Renal cortical epithelial cell (primary cell): ENCODE measurements at places on chromosomes 6 and 20.

DNA sequence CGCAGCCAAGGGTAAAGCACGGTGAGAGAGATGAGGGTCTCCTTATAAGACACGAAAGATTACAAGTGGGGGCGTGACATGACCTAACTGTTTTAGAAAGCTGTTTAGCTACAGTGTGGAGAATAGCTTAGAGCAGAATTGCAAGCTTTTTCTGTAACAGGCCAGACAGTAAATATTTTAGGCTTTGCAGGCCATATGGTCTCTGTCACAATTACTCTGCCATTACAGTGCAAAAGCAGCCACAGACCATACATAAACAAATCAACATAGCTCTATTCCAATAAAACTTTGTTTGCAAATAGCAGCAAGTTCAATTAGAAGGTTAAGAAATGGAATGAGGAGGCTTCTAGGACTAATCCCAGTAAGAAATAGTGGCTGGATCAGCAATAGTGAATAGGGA lies 16.8 kb downstream of the PGM3 start:
- DNase-seq: no peak

DNA sequence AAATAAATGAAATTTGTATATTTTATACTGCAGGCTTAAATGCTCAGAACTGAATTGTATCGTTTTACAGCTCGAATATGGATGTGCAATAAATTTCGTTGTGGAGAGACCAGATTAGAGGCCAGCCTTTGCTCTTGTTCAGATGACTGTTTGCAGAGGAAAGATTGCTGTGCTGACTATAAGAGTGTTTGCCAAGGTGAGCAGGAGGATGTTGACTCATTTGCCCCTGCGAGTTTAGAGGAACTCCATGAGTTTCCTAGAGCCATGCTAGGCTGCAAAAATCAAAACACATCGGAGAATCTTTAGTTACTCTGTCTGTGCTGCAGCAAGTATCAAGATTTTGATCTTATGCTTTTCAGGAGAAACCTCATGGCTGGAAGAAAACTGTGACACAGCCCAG lies 15.4 kb downstream of the ENPP3 start:
- peak; percentile 39 for DNase-seq

- DNase-seq: peak; percentile 38
Measured at GRCh38 chr6:5379647-5380242, 118.4 kb downstream of the FARS2 start.

DNA sequence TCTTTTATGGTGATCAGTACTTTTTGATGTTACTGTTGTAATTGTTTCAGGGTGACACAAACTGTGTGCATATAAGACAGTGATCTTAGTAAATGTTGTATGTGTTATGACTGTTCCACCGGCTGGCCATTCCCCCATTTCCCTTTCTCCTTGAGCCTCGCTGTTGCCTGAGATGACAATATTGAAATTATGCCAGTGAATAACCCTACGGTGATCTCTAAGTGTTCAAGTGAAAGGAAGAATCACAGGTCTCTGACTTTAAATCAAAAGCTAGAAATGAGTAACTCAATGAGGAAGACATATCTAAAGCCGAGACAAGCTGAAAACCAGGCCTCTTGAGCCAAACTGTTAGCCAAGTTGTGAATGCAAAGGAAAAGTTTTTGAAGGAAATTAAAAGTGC lies 32.3 kb downstream of the TULP4 start:
- DNase-seq: no peak

GRCh38 chr6:170080169-170080827 lies 210.6 kb downstream of the DLL1 start:
- DNase-seq: no peak

DNA sequence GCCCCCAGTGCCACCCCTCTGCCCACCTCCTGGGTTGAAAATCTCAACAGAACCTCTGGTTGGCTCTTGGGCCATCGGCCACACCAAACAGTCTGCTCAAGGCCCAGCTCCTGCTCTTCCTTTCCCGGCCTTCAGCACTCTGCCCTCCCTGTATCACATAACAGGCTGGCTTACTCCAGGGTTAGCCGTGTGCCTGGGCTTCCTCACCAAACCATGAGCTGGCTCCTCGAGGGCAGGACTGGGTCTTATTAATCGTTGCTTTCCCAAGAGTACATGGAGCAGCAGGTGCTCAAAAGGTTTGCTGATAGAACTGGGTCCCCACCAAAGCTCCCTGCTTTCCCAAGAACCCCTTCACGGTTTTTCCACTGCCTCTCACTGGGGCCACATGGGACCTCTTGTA lies 12.7 kb upstream of the FAM83C start:
- no peak for DNase-seq

- DNase-seq: no peak
Measured at GRCh38 chr6:21633511-21634109, 40.1 kb downstream of the SOX4 start.

DNA sequence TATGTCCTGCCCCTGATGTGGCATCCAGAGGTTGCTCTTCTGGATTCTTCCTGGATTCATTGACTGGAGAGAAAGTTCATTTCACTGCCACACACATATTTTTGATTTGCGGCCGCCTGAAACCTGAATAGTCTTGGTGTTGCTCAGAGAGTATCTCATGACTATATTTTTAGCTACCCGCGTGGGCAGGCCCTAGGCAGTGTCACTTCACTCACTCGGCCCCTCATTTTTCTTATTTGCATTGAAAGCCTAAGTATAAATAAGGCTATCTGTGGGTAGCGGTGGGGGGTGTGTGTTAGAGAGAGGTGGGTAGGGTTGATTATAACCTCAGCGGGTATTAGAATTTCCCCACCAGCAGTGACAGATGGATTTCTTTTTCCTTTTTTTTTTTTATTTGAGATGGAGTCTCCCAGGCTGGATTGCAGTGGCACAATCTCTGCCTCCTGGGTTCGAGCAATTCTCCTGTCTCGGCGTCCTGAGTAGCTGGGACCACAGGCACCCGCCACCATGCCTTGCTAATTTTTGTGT lies 113.5 kb downstream of the JARID2 start:
- DNase-seq: no peak

- DNase-seq: no peak
Measured at GRCh38 chr20:14507711-14508110, 170.3 kb upstream of the FLRT3 start.

DNA sequence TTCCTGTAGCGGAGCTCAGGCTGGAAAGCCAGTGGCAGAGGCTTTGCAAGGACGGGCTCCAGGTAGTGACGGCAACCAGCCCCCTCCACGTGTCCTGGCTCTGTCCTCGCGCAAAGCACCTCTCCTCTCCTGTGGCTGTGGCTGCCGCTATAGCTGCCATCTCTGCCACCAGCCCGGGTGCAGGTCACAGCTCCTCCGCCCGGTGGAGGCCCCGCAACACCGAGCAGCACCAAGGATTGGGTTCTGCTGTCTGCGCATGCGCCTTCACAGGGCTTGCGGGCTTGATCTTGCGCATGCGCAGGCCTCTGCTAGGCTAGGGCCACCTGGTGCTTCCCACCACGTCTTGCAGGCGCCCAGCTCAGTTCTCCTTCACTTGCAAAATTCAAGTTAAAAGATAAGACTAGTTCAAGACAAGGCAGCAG lies 625.4 kb downstream of the QKI start:
- peak; percentile 37 for DNase-seq

DNA sequence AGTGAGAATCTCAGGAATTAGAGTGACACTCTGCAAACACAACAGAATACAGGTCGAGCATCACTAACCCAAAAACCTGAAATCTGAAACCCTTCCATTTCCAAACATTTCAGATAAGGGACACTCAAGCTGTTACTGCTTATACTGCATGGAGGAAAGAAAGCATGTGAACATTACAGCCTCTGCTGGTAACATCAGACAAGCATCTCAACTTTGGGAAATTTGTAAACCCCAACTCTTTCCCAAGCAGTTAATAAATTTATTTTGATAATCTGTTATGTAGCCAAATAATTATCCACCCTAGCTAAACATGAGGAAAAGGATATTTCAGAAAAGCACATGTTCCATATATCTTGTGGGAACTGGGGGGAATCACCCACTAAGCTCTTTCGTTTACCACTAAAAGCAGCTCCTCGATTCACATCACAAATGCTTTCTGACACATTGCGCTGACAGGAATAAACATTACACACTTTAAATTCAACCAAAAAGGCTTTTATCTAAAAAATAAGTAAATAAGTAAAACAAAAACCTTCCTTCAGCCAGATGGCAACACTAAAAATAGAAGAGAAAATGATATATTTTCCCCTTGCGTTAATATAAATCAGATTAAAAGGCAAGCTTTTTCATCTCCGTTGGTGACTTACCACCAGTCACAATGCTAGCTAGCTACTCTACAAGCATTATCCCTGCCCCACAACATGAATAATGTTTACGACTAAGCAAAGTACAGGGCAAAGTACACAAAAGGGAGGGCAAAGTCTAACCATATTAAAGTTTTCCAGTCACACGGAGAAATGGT lies 120.8 kb downstream of the MAP7 start:
- peak; percentile 46 for DNase-seq

DNA sequence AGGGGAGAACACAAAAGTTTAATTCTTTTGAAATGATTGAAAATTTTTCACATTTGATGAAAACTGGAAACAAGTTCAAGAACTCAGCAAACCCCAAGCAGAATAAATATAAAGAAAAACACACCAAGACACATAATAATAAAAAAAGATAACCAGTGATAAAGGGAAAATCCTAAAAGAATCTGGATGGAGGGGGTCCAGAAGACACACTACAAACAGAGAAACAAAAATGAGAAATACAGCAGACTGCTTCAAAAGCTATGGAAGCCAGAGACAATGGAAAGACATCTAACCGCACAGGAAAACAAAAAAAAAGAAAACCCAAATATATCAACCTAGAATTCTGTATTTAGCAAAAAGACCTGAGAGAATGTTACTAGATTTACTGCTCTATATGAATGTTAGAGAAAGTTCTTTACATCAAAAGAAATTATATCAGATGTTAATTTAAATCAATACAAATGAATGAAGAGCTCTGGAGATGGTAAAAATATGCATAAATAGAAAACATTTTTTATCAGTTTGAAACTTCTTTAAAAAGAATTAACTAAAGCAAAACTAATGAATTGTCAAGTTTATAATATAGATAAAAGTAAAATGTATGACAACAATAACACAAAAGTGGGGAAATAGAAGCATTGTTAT lies 310.7 kb upstream of the PREP start:
- DNase-seq: peak; percentile 19
